Coronary artery (tissue), 2 donors: ENCODE measurements at places on chromosomes 16 and 17.

DNA sequence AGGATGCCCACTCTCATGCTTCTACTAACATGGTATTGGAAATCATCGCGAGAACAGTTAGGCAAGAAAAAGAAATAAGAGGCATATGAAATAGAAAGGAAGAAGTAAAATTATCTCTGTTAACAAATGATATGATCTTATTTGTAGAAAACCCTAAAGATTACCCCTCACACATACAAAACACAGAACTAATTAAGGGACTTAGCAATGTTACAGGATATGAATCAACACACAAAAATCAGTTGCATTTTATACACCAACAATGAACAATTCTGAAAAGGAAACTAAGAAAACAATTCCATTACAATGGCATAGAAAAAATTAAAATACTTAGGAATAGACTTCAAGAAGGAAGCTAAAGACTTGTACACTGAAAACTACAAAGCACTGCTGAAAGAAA is 2.7 kb upstream of the CAPNS2 start:
- DNase-seq: no peak

- DNase-seq: no peak
These were observed 572 bp downstream of the FAM171A2 start for GRCh38 chr17:44362949-44363612.

- peak; percentile 76 for DNase-seq
These were observed 1.4 kb downstream of the STAT5A start for GRCh38 chr17:42289611-42290181.

GRCh38 chr16:27768651-27769272 is 218.8 kb downstream of the KATNIP start:
- DNase-seq: no peak

GRCh38 chr17:56521414-56522141 is 71.9 kb upstream of the NOG start:
- no peak for DNase-seq

DNA sequence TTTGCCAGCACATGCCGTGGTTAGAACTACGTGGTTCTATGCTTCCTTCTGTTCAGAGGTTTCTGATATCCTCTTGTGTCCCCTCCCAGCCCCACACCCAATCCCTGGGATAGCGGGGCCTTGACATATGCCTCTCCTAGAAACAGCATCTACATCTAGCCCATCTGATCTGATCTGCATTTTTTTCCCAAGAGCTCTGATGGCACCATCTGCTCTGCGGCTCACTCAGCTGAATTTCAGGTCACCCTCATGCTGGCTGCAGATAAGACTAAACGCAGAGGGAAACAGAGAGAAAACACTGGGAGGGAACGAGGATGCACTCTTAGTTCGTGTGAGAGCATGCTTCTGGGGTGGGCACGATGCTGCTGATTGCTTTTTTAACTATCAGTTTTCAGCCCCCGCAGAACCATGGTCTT is 10.7 kb downstream of the WIPI1 start:
- no peak for DNase-seq

- peak; percentile 53 for DNase-seq
These were observed 268.0 kb upstream of the TNRC6C start for GRCh38 chr17:77690271-77691161.

GRCh38 chr16:80803339-80804055 is 901 bp downstream of the CDYL2 start:
- no peak for DNase-seq

DNA sequence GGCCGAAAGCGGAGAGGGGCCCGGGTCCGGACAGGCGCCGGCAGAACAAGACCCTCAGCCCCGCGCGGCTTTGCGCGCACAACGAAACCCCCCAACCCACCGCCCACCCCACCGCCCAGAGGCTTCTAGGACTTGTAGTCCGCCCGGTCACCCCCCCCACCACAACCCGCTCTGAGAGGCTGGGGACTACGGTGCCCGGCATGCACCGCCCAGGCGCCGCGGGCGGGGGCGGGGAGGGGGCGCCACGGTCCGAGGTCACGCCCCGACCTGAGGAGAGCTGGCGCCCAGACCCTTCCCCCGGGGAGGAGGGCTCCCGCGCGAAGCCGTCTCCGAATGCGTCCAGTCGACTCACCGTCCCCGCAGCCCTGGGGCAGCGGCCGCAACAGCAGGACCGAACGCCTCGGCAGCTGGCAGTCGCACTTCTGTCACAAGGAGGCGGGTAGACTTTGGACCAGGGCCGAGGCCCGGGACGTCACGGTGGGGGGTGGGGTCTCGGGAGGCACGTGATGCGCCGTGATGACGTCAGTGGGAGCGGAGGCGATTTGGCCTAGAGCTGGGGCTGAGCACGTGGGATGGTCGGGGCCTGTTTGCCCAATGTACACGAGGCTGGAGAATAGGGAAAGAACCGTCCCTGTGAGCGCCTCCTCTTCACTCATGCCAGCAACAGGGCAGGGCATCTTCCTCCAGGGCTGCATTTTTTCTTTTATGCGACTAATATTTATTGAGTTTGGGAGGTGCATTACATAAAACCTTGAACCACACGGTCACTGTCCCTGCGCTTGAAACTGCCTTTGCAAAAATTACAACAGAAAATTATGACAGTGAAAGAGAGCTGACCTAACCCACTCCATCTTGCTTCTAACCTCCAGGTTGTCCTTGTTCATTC is at the start of gene CDIP1:
Gene CDIP1, minus strand, starts transcription at position 424 of the 886 bp plus-strand sequence. CDS start 24,643 bp downstream, outside the sequence.
- peak; percentile 98 for DNase-seq

GRCh38 chr16:85048921-85049562 is 21.4 kb downstream of the KIAA0513 start:
- no peak for DNase-seq

- no peak for DNase-seq
These were observed 75.6 kb upstream of the HNF1B start for GRCh38 chr17:37820313-37820994.

- peak; percentile 87 for DNase-seq
These were observed 49.3 kb upstream of the WSB1 start for GRCh38 chr17:27244491-27245223.

DNA sequence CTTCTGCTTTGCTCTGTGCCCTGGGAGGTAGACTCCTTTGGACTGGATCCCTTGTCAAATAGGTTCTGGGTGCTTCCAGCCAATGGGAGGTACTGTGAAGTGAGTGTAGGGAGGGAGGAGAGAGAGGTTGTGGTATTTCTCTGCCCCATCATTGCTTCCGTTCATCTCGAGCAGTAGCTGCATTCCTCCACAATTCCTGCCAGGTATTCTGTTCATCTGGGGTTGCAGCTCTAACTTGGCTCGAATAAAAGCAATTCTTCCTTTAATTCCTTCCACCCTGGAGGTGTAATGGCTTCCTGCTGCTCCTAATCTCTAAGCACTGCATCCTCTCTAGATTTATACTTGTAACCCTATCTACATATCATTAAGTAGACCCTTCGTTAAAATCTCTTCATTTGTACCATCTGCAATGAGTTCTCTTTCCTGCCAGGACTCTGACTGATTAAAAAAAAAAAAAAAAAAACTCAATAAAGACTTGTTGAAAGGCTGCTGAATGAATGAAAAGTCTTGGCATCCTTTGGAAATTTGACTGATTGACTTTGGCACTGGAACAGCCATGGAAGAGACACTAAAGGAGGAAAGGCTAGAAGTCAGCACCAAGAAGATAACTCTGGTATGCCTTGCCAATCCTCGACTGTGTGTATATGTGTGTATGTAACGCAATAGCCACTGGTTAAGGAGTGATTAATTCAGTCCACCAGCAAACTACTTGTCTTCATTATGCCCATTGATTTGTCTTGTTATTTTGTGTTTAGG is 616.9 kb upstream of the SOX9 start:
- no peak for DNase-seq

DNA sequence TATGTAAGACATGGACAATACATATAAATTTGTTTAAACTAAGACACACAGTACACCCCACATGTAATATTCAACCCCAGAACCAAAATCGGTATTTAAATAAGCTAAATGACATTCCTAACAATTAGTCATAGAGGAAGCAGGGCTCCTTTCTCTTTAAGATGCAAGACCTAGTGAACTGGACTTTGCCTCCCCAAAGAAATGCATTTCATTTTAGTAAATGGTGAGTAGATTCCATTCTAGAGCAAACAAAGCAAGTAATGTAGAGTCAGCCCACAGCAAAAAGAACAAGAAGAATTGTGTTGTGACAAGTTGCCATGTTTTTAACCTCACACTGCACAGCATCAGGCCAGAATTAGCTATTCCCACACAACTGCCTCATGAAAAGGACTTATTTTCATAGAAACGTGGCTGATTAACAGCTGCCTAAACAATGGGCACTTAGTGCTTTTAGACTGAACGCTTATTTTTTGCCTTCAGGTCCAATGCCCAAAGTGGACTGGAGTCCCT is 14.4 kb downstream of the DNAJC7 start:
- no peak for DNase-seq

DNA sequence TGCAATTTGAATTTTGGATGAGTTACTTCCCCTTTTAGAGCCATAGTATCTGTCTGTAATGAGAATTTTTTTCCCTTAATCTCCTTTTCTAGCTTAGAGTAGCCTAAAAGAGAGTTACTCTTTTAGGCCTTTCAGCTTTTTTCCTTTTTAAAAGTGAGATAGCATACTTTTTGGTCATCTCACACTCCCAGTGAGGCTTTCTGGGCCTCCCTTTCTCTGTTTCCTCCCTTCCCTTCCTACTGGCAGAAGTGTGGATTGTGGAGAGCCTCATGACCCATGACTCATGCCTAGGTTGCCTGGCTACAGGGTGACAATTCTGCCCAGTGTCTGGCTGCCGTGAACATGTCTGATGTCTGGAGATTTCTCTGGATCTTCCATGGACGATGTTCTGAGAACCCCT is 15.2 kb downstream of the KRT23 start:
- no peak for DNase-seq
